ENCODE measurements at places on chromosomes 13 and 19.

DNA sequence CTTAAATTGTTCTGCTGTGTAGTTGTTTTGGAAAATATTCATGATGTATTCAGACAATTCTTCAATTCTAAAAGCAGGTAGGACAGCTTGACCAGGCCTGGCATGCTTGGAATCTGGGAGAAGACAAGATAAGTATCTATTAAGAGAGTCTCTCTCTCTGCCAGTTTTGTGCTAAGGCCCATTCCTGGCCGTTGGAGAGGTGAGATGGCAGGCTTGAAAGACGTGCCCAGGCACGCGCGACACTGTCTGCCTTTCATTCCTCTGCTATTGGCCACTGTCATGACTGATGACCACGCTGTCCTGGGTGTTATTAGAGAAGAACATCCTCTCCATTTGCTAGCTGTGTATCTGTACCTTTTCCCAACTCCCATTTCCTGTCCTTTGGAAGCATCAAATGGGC lies 90.3 kb downstream of the LHFPL6 start:
- no peak for DNase-seq

DNA sequence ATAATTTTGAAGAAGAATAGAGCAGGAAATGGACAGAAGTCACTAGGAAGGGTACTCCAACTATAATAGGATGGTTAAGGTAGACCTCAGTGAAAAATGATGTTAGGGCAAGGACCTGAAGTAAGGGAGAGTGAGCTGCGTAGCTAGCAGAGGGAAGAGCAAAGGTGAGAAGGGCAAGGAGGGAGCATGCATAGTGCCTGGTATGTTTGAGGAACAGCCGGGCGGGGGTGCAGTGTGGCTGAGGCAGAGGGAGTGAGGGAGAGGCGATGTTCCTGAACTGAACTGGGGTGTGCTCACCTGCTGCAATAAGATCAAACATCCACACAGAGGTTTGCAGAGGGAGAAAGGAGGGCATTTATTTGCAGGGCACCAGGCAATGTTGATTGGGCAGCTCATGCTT lies 110.4 kb downstream of the DNAJC15 start:
- no peak for DNase-seq

DNA sequence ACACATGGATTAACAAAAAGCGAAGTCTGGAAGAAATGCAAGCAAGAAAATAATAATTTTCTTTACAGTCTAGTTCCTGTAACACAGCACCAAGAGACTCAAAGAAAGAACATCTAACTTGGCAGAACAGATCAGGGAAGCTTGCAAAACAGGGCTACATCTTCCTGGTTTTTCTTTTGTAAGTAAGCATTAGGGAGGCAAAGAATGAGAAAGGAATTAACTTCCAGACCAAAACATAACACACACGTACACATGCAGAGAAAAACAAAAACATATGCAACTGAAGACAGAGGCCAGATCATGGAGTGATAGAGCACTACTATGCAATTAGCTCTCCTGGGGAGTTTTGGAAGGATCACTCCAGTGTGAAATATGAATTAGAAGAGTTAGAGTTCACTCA lies 120.5 kb downstream of the DIAPH3 start:
- no peak for DNase-seq

GRCh38 chr19:48681127-48681470 lies 8.3 kb upstream of the NTN5 start:
- DNase-seq, result no peak

GRCh38 chr13:24652359-24652758 lies 27.8 kb upstream of the ATP12A start:
- DNase-seq, result no peak

- no peak for DNase-seq
Observed at GRCh38 chr13:50494138-50494537, 349.4 kb downstream of the DLEU7 start.

DNA sequence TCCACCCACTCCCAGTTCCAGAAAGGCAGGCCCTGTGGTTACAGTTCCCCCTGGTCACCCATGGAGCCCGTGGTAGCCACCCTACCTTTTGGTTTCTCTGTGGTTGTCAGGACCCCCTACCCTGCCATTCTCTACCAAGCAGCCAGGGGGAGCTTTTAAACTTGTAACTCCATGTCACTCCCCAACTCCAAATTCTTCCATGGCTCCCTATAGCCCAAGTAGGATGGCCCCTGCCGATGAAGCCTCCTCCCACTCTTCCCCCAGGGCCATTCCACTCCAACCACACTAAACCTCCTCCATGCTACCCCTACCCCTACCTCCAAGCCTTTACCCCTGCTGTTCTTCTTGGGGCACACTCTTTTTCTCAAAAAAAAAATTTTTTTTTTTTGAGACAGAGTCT lies 2.2 kb downstream of the S1PR2 start:
- DNase-seq, result no peak

DNA sequence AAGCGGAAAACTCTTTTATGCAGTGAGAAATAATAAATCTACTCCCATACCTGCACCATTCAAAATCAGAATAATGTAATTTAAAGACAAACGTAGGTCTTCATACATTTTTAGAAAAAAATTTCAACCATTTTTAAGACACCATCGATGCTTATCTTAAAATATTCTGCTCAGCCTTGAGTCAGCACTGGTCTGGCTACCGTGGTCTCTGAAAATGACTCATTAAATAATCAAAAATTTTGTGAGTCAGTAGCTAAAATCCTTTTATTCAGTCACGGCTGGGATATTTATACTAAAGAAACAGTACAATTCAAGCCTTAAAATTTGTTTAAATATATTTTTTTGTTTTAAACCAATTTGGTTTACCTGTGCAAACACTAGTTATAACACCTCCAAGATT lies 2862.8 kb upstream of the PCDH20 start:
- DNase-seq, result no peak

DNA sequence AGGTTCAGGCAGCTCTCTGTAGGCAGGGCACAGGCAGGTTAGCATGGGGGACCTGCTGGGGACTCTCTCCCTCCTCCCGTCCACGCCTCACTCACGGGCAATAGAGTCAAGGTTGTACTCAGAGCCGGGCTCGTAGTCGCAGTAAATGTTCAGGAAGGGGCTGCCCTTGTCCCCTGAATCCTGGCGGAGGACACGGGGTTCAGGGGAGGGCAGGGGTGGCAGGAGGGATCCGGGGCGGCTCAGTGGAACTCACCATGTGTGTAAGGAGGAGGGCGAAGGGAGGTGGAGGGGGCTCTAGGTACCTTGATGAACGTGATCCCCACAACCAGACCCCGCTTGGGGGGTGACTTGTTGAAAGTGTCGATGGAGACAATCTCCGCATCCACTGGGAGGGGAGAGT lies 819 bp downstream of the KPTN start:
- no peak for DNase-seq

- no peak for DNase-seq
Observed at GRCh38 chr13:20165417-20166257, 4.8 kb upstream of the GJA3 start.

DNA sequence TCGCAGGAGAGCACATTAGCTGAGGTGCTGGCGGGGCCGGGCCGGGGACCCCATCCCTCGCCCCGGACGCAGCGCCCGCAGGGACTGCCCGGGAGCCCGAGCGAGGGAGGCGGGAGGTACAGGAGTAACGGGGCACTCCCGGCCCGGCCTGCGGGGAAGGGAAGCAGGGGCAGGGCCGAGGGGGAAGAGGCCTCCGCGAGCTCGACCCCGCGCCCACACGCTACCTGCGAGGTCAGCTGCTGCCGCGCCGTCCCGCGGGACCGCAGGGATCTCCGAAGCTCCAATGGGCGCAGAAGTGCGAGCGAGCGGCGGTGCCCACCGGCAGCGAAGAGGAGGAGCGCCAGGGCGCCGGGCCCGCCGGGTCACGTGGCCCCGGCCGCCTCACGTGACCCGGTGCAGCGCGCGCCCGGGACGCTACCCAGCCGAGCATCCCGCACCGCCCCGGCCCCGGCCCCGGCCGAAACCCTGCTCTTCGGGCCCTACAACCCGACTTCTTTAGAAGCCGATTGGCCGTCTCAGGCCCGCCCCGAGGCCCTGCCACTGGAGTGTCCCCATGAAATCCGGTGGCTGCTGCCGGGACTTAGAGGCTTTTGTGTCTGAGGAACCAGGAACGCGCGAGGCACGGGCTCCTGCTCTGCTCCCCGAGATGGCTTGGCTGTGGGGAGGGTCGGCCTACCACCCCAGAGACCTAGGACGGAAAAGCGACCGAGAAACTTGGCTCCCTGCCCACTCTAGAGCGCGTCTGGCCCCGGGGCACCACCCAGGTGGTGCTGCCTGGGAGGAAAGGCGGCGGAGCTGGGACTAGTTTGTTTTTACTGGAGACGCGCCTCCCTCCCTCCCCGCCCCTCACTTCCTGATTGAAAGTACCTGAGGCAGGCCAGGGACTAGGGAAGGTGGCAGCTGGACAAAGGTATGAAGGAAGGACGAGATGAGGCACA lies at the start of gene RCBTB1:
Gene RCBTB1 (minus strand): TSS at position 339 of the 938 bp plus-strand sequence. CDS start 18,279 bp downstream, outside the sequence.
- DNase-seq, result peak; percentile 40

- DNase-seq, result peak; percentile 10
Observed at GRCh38 chr19:17719730-17720400, 585 bp downstream of the MAP1S start.

GRCh38 chr13:48231080-48231479 lies 1.9 kb upstream of the ITM2B start:
- no peak for DNase-seq

GRCh38 chr19:3692141-3693024 lies 7.9 kb downstream of the PIP5K1C start:
- DNase-seq, result peak; percentile 19

- no peak for DNase-seq
Observed at GRCh38 chr13:98513837-98514236, 63.1 kb downstream of the STK24 start.

DNA sequence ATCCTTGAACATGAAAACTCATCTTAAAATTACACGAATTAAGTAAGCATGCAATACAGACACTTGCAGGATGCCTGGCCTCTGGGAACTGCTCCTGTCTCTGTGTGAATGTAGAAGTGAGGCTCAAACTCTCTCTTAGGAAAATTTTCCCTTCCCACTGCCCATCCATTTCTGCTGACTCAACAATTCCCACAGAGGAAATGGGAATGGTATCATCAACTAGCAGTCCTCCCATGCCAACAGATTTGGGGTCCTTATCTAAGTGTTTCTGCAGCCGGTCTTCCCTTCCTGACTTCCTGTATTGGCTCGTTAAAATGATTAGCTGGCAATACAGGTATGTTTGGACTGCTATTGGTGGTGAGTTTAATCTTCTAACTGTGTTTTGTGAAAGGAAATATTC lies 85.8 kb downstream of the DOCK9 start:
- DNase-seq, result no peak

DNA sequence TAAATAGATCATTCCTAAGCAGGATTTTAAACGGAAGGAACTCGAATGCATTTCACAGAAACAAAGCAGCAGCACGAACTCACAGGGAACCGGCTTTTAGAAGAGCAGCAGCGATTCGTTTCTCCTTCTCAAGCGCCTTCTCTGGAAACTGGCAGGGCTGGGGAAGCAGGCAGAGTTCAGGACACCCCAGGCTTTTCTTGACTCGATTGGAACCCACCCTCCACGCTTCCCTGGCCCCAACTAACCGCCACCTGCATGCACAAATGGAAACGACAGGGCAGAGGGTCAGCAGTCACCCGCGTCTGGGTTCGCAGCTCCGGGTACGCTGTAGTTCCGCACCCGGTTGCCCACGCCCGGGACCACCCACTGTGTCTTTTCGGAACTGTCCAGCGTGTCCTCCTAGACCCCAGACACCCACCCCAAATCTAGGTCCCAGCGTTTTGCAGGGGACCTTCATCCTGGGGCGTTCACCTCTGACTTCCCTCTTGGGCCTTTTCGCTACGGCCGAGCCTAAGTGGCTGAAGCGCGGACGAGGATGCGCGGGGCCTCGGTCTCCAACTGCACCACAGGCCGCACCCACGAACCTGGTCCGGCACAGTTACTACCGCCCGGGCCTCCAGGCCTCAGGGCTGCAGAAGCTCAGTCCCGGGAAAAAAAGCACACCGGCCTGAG lies 500 bp downstream of the ZFP30 start:
- DNase-seq, result no peak

DNA sequence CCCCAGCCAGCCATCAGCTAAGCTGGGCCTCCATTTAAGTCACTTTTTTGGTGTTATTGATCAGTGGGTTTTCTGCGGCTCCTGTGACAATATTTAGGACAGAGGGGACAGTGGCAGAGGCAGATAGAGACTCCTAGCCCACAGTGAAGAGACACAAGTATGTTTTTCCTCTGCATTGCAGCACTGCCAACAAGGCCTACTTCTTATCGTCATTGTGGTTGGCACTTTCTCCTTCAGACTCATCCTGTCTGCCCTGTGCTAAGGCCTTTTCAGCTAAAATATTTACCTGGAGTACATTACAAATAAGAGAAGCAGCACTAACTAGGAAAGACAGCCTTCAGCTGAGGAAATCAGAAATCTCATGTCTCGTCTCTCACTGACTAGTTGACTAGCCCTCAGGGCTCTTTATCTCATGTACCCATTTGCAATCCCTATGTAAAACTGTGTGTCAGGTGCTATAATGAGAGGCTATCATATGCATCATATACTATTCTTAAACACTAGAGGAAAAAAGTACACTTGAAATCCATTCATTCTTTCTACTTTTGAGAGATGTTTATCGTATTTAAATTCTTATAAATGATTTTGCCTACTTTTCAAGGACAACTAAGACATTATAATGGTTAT lies 62.2 kb downstream of the ZAR1L start:
- no peak for DNase-seq

- DNase-seq, result no peak
Observed at GRCh38 chr13:23235994-23236393, 55.2 kb downstream of the SGCG start.

DNA sequence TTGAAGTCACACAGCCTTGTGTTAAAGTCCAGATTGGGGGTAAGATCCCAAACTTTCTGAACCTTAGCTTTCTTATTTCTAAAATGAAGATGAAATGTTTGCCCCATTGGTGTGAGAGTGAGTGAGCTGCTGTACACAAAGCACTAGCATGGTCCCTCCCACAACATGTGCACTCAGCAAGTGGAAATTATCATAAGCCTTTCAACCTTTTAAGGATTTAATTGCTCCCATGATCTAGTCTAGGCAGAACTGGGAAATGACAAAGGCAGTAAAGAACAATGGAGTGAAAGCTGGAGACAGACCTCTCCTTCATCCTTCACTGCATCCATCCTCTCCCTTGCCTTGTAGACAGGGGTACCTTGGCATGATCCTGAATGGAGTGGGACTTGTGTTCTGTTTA lies 76.0 kb upstream of the GPR12 start:
- no peak for DNase-seq

GRCh38 chr13:39397226-39397895 lies 205.6 kb downstream of the LHFPL6 start:
- DNase-seq, result no peak

DNA sequence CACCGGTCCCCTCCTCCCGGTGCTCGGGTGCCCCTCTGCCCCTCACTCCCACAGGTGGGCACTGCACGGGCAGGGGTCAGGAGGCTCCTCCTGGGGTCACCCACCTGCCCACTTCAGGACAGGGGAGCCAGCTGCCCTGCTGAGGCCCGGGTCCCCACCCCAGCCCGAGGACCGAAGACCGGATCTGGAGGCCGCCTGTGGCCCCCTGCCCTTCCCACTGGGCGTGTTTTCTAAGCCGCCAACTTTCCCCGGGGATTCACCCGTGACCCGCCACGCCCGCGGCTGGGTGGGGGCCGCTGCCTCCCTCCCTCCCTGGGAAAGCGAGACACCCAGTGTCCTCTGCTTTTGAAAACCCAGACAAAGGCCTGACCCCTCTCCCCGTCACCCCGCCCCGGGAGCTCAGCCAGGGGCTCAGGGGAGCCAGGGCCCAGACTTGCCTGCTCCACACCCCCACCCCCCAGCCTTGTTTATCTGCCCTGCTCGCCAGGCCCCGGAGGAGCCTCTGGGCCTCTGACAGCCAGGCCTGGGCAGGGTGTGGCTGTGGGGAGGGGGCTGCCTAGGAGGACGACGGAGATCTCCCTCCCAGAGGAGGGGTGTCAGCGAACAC lies 1.3 kb downstream of the PALM start:
- DNase-seq, result no peak

Data from activated CD4-positive, CD25-positive, alpha-beta regulatory T cell (primary cell).